NCI-H2081 treated with DMSO at 0.1 percent for 48 hours (cell line): ENCODE measurements at places on chromosomes 12 and 14.

GRCh38 chr12:31922341-31923062 is 36.7 kb upstream of the RESF1 start:
- no peak for DNase-seq

DNA sequence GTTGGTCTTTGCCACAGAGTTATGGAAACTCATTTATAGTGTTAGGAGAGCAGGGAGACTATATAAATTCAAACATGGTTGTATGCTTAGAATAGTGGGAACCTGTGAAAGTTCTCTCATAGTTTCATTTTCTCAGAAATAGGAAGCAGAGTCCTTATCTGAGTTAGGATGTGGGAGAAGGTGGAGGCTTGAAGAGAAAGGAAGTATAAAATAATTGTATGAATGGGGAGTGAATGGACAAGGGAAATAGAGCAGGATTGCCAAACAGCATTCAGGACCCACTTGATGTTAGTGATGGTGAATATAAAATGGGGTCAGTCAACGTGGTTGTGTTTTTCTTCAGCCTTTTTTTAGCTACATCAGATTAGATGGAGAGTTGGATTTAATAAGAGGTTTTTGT is 34.0 kb upstream of the TPH2 start:
- no peak for DNase-seq

- no peak for DNase-seq
These were observed 10.7 kb downstream of the TRMT5 start for GRCh38 chr14:60970146-60970545.

DNA sequence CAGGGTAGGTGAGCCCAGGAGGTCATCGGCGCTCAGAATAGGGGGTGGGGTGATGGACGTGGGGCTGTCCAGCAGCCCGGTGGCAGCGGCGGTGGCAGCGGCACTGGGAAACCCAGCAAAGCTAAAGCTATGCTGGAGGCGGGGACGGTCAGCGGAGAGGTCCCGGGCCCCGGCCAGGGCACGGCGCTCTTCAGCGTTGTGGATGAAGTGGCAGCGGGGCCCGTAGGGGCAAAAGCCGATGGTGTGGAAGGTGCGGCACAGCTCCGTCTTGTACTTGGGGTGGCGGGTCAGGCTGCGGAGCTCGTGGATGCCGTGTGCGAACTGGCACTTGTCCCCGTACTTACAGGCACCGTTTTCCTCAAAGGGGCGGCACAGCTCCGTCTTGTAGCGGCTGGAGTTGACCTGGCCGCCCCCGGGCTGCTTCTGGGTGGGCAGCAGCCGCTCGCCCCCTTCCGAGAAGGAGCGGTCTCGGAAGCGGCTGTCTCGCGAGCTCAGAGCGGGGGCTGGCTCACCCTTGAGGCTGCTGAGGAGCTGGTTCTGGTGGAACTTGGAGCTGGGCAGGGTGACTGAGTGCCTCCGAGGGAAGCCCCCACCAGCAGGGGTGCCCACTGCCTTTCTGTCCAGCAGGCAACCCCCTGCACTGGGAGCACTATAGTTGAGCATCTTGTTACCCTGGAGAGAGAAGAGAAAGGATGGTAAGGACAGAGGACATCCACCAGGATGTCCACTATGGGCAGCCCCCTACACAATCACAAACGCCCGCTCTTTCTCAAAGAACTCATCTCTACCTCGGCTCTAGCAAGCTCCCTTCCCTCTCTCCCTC is 2.8 kb downstream of the ZFP36L1 start:
- no peak for DNase-seq

- DNase-seq = no peak
These were observed 30.4 kb upstream of the PLEKHG6 start for GRCh38 chr12:6280053-6280469.

DNA sequence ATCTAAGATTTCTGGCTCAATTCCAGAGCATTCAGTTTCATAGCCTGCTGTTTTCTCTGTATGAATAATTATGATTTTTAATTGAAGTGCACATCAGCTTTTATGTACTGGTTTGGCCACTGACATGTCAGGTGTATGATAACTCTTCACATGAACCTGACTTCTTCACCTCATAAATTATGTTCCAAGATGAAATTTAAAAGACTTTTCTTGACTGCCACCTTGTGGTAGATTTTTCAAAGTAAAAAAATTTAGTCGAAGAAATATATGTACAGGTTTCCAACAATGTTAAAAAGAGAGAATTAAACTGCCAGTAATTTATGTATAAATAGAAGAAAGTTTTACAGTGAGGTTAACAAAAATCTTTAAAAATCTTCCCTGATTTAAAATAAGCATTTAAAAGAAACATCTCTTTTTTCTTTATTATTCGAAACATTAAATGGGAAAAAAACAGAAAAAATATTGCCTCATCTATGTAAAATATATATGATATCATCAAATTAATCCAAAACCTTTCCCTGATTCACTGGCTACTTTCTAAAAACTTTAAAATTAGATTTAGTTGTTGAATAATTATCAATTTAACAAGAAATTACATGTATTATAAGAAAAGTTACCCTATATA is 124.9 kb upstream of the ATXN7L3B start:
- no peak for DNase-seq

DNA sequence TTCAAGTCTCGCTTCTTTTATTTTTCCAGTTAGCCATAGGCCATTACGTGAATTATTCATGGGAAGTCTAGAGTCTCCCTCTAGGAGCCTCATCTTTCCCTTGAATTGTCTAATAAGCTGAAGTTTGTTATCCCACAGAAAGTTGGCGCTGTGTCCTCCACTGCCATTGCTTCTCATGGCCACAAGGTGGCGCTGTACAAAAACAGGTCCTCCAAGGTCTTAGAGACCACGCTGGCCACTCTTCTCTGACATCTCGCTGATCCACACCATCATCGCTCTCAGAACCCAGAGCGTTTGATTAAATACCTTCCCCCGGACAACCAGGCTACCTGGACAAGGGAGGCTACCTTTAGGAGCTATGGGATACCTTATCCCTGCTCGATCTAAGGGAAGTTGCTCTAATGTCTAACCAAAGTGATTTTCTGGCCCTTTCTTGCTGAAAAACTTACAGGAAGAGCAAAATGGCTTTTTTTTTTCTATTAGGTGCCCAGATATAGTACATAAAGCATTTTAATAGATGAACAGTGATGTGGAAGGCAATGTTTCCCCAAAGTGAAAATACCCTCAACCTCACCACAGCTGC is 110.0 kb downstream of the CCDC60 start:
- DNase-seq = peak; percentile 1

DNA sequence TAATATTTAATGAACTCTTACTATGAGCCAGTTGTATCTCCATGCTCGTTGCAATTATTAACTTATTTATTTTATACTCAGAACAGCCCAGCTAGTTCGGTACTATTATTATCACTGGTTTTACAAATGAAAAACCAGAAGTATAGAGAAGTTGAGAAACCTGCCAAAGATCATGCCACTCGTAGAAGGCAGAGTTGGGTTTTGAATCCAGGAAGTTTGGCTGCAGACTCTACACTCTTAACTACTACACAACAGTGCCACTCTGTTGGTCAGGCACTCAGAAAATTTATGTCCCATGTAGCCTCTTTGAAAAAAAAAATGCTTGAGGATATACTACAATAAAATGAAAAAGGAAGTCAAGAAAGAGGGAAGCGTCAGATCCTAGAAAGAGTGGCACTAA is 71.5 kb upstream of the ARID2 start:
- DNase-seq = no peak

- no peak for DNase-seq
These were observed 17.3 kb upstream of the CHGA start for GRCh38 chr14:92905667-92906066.

- DNase-seq = no peak
These were observed 4.2 kb upstream of the XPOT start for GRCh38 chr12:64400041-64400440.

DNA sequence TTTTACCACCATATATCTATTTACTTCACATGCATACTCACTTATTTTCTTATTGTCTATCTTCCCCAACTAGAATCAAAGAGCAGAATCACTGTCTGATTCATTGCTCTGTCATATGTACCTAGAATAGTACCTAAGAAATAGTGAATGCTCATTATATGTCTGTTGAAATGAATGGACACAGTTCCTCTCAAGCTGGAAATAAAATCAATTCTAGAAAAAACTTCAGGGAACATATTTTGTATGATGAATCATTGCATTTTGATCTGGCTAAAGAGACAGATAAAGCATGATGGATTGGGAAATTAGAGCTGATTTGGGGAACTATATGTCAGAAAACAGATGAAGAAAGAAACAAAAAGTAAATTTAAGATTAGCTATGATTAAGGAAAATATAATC is 623.3 kb downstream of the C12orf50 start:
- DNase-seq = no peak

DNA sequence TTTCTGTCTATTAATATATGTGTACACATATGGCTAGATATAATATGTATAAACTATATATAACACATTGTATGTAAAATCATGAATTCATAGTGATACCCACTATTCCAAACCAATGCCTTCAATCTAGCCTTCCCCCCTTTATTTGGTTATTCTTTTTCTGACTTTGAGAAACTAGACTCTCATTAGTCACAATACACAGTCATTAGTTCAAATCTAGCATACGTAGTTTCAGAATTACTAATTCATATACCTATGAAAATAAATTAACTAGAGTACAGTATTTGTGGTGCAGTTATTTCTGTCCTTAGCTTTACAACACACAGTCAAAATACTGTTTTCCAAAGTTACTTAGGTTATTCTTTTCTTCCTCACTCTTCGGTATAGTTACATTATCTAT is 268.2 kb downstream of the DPF3 start:
- no peak for DNase-seq

DNA sequence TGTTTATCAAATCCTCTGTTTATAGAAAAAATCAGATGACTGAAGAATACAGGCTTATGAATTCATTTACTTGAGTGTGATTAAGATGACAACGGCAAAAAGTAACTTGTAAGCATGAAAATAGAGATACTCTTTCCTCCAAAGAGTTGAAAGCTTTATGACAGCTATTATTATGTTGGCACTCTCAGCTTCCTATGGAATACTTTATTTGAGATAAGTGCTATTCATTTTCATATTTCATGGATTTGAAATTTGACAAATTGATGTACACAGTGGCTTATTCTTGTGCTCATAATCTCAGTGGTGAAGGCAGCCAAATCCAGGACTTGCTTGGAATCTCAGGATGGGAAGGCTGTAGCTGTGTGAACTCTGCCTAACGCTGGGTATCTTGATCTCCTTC is 991.6 kb downstream of the GALC start:
- DNase-seq = no peak

DNA sequence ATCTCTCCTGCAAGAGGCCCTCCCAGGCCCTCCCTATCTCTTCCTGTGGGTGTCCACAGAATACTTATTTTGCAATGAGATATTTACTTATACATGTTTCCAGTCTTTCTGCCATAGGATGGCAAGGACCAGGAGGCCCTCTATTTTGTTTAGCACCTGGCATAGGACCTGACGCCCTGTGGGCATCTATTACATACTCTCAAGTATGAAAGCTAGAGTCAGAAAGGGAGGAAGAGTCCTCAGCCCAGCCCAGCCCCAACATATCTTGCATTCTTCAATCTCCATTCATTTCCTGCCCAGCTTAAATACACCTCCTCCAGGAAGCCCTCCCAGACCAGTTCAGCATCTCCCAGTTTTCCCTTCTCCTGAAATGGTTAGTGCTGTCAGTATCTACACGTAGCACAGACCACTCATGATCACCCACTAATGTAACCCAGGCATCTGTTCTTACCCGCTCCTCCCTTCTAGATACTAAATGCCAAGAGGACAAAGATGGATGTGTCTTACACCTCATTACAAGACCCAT is 7.4 kb downstream of the FOXN4 start:
- DNase-seq = no peak

DNA sequence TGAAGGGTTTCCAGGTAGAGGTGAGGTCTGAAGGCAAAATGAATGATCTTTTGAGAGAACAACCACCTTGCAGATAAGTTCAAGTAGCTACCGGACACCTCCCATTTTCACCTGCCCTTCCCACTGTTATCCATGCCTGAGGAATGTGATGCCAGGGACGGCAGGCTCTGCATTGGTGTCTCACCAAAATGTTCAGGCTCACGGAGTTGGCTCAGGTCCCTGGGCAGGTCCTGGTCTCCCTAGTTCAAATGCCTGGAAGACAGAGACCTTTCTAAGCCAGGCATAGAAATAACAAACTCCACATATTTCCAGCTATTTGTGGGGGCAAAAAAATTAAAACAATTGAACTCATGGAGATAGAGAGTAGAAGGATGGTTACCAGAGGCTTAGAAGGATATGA is 36.0 kb downstream of the TMEM63C start:
- DNase-seq = no peak

DNA sequence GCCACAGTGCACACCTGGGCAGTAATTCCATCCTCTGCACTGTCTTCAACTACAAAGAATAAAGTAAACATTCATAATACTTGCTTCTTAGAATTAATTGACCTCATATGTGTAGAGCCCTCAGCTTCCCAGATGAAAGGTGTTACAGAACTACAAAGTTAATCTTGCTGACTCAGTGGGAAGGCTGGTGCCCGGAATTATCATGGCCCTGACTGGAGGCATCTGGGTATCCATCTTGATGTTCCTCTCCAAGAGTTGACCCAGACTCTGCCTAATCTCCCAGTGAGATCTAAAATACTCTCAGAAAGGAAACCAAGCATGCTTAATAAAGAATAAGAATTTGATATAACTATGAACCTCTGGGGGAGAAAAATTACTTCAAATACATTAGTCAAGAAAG is 147.0 kb upstream of the ARID2 start:
- DNase-seq = no peak

DNA sequence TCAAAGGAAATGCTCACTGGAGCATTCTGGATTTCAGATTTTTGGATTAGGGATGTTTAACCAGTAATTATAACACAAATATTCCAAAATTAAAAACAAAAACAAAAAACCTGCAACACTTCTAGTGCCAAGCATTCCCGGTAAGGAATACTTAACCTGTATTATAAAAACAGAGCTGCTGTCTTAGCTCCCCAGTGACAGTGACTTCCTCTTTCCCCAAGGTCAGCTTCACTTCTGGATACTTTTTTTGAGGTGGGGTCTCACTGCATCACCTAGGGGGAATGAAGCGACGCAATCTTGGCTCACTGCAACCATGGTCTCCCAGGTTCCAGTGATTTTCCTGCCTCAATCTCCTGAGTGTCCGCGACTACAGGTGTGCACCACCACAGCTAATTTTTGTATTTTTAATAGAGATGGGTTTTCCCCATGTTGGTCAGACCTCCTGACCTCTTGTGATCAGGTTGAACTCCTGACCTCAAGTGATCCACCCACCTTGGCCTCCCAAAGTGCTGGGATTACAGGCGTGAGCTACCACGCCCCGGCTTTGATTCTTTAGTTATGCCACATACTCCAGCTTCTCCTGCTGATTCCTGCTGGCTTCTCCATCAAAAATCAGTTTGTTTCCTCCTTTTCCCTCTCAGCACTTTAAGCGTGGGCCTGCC is 15.9 kb downstream of the PPP1CC start:
- DNase-seq = no peak

- DNase-seq = no peak
These were observed 39.8 kb downstream of the BORCS5 start for GRCh38 chr12:12396694-12397093.

DNA sequence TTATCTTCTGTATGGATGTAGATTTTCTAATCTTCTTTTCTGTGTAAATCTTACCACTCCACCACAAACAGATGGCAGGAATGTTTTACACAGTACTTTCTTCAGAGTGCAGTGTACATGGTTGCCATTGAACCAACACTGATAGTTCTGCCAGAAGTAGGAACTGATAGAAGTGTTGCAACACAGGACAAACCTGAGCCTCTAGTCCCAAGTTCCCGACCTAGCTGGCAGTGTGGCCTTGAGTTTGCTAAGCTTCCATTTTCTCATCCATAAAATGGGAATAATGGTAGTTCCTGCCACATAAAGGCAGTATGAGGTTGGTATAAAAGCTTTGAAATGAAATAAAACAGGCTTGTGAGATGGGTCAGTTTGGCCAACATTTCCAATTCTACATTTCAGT is 50.8 kb upstream of the SAV1 start:
- DNase-seq = no peak
